Activated naive CD8-positive, alpha-beta T cell treated with anti-CD3 and anti-CD28 coated beads, Interleukin-2, amount 50 U/mL, for 16 hours (primary cell): ENCODE measurements at places on chromosomes 2 and 18.

GRCh38 chr2:238518172-238518820 lies 91.6 kb downstream of the ASB1 start:
- DNase-seq = no peak

DNA sequence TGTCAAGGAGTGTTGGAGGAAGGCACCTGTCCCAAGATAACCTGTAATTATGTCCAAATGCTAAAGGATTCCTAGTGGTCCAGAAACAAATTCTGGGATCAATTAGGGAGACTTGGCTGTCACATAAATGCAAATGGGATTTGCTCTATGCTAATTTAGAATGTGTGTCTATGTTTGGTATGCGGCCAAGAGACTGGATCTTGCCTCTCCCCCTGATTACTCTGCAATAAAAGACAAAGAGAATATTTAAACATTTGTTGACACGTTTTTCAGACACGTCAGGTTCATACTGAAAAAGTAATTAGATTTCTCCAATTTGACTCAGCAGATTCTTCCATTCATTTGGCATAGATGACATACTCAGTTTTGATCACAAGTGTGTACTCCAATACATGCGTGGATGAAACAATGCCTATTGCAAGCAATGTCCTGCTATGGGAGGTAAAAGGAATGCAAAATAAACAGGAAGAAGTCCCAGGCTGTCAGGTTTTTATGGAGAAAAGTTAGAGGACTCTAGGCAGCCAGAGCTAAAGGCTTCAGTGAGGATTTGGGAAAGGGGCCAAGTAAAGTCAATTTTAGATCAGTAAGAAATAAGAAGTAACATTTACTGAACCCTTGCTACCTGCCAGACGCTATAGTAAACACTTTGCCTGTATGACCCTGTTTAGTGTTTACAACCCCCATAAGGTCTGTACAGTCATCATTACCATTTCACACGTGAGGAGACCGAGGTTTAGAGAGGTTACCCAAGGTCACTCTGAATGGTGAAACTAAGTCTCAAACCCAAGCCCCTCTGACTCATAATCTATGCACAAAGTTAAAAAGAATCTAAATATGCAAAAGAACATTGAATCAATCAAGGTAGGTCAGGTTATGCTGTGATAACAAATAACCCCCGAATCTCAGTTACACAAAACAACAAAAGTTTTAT lies 7.8 kb downstream of the ANTXR1 start:
- DNase-seq = no peak

DNA sequence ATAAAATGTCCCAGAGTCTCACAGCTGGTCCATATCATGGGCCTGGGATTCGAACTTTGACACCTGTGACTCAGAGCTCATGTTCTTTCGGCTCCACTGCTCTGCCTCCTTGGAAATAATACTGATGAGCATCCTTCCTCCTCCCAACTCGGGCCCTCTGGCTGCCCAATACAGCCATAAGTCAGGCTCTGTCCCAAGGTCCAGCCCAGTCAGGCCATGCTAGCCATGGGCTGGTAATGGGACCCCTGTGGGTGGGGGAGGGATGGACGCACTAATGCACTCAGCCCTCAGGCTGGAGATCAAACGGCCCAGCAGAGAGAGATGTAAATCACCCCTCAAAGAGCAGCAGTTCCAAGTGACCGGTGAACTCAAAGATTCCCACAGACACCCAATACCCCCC lies 61.1 kb downstream of the DDX1 start:
- no peak for DNase-seq

DNA sequence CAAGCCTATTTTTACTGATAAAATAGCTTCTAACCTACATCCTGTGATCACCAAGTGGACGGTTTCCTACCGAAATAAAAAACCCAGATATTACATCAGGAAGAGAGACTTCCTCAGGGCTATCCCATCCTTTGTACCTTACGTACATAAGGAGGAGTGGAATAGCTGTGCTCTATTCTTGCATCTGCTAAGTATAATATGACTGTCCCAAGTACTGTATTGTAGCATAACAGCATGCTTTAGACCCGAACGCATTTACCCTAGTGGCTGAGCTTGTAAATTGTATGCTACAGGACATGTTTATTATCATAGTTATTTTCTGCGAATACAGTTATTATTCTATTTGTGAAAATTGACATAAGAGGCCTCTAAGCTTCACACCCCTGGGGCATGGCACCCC lies 302.4 kb downstream of the CLIP4 start:
- no peak for DNase-seq

DNA sequence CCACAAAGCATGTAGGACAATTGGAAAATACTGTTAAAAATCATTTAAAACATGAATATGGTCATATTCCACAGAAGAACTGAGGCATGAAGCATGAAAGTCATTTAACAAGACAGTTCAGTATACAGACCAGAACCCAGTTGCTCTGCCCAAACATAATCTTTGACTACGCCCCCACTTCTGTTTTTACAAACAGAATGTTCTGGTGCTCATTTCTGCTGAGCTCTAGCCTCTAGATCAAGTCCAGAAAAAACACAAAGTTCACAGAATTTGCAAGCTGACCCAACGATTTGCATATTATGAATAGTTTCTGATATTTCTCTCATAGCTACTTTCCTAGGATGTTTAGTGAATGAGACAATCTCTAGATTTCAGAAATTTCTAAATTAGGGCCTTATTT lies 424.9 kb downstream of the PID1 start:
- DNase-seq = no peak

DNA sequence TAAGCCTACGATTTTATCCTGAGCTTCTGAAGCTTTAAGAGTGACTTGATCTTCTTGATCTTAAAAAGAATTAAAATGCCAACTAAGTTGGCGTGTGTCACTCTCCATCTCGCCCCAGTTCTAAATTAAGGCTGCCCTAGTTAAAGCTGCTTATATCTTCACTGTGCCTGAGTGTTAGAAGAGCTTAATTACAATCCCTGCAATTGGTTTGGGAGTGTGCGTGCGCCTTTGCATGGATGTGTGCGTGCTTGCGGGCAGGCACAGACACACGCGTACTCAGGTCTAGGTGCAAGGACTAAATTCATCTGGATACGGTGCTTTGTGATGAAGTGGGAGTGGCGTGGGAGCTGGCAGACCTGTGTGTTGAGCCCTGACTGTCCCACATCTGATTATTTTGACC lies 201.5 kb downstream of the FAM210A start:
- DNase-seq = no peak

- DNase-seq = no peak
These were observed 51.4 kb upstream of the MRPL33 start for GRCh38 chr2:27720004-27720551.

DNA sequence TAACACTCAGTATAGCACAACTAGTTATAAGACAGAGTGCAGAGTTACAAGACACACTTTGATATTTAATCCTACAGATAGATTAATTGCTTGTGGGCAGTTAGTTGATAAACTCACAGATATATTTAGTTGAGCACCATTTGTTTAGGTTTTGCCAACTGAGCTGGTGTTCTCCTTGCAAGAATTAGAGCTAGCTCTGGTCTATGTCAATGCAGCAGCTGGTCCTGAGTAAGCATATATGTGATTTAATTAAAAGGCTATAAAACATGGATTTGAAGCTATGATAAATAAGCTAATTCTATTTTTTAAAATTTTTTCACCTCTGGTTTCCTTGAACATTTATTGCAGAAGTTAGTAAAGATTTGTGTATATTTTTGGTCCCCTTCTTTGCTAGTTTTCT lies 35.6 kb downstream of the GPD2 start:
- DNase-seq = no peak

DNA sequence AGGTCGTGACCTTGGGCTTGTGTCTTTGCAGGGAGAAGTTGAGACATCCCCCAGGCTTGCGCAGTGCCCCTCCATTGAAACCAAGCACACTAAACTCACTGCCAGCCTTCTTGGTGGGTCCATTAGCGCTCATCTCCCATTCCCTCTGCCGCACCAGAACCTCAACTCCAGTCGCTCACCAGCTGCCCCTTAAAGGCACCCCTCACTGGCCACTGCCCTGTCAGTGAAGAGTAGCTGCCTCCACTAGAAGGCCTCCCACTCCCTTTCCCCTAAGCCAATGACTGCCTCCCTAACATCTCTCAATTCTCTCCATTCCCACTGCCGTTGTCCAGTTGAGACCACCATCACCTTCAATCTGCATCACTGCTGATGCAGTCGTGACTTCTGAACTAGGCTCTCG lies 114.8 kb upstream of the EPC2 start:
- no peak for DNase-seq

GRCh38 chr2:9108210-9108967 lies 98.2 kb upstream of the ASAP2 start:
- no peak for DNase-seq

GRCh38 chr2:113268621-113269360 lies 9.9 kb downstream of the PAX8 start:
- no peak for DNase-seq

- no peak for DNase-seq
These were observed 2.5 kb upstream of the NFATC1 start for GRCh38 chr18:79393181-79393634.

- DNase-seq = no peak
These were observed 8.0 kb downstream of the ABCB11 start for GRCh38 chr2:169023161-169023560.

- DNase-seq = no peak
These were observed 35.8 kb downstream of the MFSD6 start for GRCh38 chr2:190443778-190444481.

- DNase-seq = no peak
These were observed 17.5 kb upstream of the LONRF2 start for GRCh38 chr2:100339823-100340222.

GRCh38 chr18:75897386-75897785 lies 469.9 kb upstream of the SMIM21 start:
- DNase-seq = no peak
